Breast epithelium (tissue), 4 donors: ENCODE measurements at places on chromosomes 12 and 14. TPM values are rescaled to one million over a fixed set of nuclear protein-coding genes. Genes with fewer than 3 reads are reported as not detected.

The MSRB3 gene
- 51.8 TPM for total RNA-seq

The OR6C74 gene
- total RNA-seq, result not detected

The AJUBA gene
- total RNA-seq, result 3.2 TPM

The KRT6C gene
- total RNA-seq, result not detected

The ZFC3H1 gene
- total RNA-seq, result 79.2 TPM

The PTGER2 gene
- total RNA-seq, result 1.8 TPM

The SDSL gene
- total RNA-seq, result 4.8 TPM

The KERA gene
- total RNA-seq, result 0.33 TPM

The DPF3 gene
- total RNA-seq, result 2.8 TPM

The WSCD2 gene
- total RNA-seq, result 0.33 TPM

The PRH2 gene
- total RNA-seq, result not detected

DNA sequence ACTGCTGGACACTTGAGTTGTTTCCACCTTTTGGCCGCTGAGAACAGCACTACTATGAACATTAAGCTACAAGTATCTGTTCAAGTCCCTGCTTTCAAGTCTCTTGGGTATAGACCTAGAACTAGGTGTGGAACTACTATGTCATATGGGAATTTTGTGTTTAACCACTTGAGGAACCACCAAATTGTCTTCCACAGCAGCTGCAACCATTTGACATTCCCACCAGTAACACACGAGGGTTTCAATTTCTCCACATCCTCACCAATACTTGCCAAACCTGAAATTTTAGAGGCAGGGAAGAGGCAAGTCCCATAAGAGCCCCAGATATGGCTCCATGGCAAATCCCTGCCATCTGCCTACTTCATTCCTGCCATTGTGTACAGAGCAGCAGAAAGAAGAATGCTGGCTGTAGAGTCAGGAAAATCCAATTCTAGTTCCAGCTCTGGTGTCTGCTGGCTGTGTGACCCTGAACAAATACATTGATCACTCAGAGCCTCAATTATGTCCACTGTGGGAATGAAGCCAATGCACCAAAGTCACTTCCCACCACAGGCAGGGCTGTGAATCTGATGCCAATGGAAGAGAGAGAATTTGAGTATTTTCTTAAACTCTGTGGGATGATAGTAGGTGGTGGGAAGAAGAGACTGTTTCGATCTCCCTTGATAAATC is 17.8 kb downstream of the PITPNM2 start:
- no peak for DNase-seq

DNA sequence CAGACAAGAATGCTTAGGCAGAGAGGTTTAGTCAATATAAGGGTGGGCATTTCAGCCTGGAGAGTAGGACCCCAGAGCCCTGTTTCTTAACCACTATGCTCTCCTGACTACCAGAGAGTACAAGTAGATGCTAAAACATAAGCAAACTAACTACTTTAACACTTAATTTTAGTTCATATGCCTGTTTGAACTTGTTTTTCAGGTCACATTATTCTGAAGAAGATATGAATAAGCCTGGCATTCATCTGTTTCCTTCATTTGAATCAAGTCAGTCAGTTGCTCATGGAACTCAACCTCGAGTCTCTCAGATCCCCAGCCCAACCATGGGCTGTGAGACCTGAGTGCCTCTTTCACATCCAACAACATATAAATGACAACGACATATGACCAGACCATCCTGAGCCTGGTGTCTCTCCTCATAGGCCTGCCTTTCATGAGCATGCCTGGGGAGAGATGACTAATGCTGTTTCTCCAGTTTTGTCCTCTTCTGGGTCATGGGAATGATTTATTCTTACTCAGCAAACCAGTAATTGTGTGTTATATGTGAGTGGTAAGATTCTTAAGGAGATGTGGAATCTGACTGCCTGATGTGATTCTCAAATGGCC is 251.1 kb upstream of the BTG1 start:
- no peak for DNase-seq

DNA sequence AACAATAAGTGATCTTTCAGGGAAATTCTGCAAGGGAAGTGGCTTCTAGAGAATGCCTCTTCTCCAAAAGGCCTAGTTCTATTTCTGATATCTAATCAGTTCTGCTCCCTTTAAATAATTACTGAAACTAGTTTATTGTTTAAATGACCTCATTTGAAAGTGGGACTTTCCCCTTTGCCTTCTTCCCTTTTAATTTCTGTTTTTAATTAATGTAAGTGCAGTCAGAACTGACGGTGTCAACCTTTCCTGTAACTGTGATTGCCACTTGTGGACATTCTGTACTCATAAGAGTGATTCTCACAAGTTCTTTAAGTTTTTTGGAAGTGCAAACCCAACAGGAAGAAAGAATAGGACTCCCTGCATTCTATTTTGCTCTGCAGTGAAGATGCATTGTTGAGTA is 265.3 kb upstream of the PLEKHG7 start:
- DNase-seq, result no peak

- no peak for DNase-seq
These were observed 29.1 kb downstream of the NOC4L start for GRCh38 chr12:132173135-132174014.

GRCh38 chr12:68828672-68829068 is 20.7 kb downstream of the MDM2 start:
- DNase-seq, result no peak

DNA sequence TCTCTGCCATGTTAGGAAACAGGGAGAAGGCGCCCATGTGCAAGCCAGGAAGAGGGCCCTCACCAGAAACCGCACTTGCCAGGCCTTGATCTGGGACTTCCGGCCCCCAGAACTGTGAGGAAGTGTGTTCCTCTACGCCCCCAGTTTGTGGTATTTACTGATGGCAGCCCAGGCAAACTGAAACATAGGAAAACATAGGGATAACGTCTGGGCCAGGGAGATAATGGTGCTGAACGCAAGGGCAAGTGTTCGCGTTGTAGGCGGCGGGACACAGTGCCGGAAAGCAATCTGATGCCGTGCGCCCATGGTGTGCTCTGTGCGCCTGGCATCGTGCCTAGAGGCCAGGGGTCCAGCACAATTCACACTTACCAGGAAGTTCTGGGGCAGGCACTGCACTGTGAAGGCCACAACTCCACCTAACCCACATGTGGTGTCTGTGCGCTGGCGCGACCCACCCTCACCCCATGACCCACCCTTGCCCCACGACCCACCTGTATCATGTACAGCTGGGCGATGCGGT is 53.6 kb downstream of the ARL6IP4 start:
- no peak for DNase-seq

DNA sequence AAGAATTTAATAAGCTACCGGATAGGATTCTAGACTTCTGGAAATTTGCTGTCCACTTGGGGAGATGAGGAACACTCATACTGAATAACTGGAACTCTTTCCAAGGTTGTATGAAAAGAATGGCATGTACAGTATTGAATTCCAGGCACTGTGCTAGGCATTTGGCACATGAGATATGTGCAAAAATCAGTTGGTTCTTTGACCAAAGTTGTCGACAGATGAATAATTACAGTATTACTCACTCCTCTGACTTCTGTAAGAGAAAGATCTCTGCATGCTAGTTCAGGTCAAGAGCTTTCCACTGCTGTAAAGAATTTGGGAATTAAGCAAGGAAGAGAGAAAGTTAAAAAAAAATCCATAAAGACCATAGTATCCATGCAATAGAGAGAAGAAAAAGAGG is 764.7 kb downstream of the BCL11B start:
- DNase-seq, result no peak

DNA sequence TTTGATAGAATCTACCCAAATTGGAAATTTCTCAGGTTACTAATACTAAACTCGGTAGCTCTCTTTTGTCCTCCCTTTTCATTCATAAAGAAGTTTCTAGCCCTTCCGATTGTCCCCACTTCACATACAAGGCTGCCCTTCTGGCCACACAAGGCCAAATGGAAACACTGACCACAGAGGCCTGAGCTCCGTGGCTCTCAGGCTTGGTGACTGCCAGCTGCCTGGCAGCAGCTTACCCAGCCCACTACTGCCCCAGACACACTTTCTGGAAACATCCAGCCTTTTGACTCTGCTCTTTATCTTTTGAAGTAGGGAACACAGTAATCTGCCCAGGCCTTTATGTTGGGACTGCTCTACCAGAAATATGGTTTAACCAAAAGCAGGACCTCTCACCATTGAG is 167.2 kb downstream of the GCH1 start:
- DNase-seq, result no peak

GRCh38 chr12:78767264-78767981 is 97.2 kb upstream of the SYT1 start:
- DNase-seq, result no peak

DNA sequence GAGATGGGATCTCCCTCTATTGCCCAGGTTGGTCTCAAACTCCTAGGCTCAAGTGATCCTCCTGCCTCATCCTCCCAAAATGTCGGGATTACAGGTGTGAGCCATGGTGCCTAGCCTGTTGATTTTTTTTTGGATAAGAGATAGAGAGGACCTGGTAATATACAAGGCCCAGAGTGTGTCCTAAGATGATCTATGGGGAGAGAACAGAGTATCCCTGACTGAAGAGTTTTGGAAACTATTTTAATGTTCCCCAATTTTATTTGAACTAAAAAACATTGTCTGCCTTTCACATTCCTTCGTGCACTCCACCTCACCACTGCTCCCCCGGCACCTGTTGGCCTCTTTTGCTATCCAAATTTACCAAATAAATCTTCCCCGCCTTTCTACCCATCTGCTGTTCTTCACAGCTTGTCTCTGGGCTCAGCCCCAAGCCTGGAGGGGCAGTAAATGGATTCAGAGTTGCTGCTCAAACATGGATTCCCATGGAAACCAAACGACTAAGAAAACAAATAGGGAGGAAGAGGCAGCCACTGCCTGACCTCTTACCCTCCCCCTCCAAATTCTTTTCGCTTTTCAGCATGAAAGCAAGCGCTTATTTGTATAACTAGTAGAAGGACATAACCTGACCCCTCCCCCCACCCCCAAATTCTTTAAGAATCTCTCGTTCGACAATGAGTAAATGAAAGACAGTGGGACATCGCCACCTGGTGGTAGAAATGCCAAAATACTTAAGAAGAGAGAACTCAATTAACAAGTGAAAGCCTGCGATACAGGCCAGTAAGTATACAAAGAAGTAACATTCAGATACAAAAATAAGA is 22.6 kb downstream of the OR10G3 start:
- peak; percentile 79 for DNase-seq

DNA sequence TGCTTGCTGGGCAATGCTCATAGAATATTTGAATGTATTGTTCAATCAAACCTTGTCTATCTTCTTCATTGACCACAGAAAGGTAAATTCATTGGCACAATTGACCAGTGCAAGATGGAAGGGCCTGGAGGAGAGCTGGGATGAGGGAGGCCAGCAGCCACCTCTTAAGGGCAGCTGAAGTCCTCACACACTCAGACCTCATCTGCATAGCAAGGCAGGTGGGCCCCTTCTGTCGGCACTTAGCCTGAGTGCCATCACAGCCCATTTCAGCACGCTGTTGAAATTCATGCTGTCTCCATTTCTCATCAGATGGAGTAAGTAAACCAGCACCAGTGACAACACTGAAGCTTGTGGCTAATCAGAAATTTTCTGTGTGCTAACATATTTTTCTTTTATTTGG is 25.4 kb upstream of the HMGA2 start:
- no peak for DNase-seq

DNA sequence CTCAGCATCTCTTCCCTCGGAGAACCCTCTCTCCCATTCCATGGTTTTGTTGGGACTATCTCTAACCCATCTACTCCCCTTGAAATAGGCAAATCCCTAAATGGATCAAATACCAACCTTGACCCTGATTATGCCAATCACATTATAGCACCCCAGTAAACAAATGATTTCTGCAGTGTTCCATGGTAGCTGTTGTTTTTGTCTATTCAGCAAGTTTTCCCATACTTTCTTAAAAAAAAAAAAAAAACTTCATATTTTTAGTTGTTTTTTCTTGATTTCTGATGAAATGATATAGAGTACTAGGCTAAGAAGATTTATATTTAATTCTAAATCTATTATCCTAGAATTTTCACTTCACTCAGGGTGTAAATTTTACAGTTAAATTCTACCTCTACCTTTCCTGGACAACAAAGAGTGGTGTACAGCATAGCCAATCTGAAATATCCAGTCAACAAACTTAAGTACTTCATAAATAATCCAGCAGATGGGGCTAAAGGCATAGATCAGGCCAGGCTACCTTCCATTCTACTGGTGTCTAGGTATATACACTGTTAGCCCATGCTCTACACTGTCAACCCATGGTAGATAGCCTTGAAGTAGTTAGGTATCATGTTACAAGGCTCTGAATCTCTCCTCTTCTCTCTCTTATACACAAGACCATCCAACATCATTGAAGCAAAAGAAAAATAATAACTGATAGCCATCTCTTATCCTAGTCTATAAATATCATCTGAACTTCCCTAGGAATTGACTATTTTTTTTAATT is 82.2 kb downstream of the PLEKHG7 start:
- no peak for DNase-seq

- DNase-seq, result no peak
These were observed 102.5 kb downstream of the FGD4 start for GRCh38 chr12:32501835-32502333.

DNA sequence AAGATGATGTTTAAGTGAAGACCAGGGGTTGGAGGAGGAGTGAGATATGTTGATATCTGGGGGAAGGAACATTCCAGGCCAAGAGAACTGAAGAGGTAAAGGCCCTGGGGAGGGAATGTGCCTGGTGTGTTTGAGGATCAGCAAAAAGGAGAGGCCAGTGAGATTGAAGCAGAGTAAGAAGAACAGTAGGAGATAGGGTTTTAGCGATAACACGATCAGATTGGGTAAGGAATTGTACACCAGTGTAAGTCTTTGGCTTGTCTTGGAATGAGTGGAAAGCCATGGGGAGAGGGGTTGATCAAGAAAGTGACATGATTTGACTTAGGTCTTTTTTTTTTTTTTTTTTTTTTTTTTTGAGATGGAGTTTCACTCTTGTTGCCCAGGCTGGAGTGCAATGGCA is 4.8 kb downstream of the TROAP start:
- no peak for DNase-seq

DNA sequence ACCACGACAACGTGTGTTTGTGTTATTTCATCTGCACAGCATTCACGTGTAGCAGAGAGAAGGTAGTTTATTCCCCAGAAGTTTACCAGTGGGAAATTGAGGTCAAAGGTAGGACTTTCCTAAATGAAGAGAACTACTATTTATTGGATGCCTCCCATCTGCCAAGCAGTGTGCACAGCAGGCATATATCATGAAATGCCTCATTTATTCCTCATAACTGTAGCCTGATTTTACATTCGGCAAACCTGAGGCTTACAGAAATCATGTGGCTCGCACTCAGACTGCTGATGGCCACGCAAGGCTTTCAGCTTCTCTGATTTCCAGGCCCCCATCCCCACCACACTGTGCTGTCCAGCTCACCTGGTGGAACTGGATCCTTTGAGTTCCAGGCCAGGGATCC is 33.5 kb downstream of the NTF3 start:
- DNase-seq, result no peak

GRCh38 chr12:104964167-104964855 is 6.2 kb upstream of the SLC41A2 start:
- no peak for DNase-seq
